Stimulated activated CD4-positive, alpha-beta T cell treated with anti-CD3 and anti-CD28 coated beads, Interleukin-12 subunit alpha, Interleukin-12 subunit beta, amount 100 ng/mL, for 48 hours (primary cell): ENCODE measurements at places on chromosomes 11 and 22.

DNA sequence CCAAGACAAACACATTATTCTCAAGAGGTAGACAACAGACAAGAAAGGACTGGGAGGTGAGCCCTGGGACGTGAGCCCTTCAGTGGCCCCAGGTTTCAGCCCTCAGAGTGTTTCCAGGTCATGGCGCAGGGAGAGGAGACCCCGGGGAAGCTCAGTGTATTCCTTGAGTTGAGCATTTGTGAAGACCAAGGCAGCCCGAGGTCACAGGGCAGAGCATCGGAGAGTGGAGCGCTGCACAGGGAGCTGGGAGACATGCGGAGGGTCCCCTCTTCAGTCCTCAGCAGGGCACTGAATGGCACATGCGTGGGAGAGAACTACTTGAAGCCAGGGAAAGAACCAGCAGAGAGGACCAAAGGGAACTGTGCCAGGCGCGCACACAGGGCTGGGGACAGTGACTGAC lies 11.7 kb downstream of the KRTAP5-6 start:
- no peak for DNase-seq

DNA sequence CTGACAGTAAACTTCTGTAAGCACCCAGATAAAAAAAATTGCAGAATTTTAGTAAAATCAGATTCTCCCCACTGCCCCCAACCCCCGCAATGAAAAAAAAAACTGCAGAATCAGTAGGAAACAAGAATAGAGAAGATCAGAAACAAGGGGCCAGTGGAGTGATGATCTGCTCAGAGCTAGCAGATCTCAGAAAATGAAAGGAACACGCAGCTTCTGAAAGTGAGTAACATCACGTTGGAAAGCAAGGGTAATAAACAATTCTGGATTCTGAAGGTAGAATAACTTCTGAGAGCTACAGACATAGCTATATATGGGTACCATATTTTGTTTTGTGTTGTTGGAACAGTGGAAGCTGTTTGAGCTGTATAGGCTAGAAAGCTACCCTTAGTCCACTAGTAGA lies 23.2 kb downstream of the ACAT1 start:
- no peak for DNase-seq

GRCh38 chr11:197741-198235 lies 4.9 kb downstream of the SCGB1C1 start:
- no peak for DNase-seq

DNA sequence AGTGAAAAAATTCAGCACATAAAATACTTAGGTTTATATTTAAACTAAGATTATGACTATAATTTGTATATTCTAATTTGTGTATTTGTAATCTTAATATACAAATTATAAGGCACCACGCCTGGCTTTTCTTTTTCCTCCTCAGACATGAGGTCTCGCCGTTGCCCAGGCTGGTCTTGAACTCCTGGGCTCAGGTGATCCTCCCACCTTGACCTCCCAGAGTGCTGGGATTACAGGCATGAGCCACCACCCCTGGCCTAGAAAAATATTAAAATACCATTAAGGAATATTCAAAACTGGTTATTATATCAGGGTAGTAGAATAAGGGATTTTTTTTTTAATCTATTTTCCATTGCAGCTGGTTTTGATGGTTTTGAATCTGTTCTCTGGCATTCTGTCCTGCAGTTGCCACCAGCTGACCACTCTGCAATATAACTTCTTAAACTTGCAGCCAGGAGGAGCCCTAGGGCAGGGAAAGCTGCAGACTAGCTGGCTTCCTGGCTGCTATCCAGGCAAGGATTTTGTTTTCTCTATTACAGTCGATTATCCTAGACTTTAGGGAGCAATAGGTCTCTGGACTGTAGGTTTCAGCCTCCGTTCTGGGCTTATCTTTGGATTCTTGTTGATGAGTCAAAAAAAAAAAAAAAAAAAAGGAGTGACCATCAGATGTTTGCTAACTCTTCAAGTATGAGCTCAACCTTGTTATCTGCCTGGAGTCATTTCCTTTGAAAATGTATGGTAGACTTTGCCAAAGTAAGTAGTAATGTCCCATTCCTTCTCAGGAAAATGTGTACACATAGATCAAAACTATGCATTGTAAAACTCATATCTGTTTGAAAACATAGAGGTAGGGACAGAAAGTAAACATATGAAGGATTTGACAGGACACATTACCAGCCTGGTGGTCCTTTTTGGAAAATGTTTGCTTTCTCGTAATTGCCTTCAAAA lies 13.2 kb downstream of the POLA2 start:
- no peak for DNase-seq

- no peak for DNase-seq
Measured at GRCh38 chr11:2612884-2613571, 86.8 kb downstream of the KCNQ1OT1 start.

- DNase-seq = no peak
Measured at GRCh38 chr11:44127130-44127529, 31.7 kb downstream of the EXT2 start.

- no peak for DNase-seq
Measured at GRCh38 chr22:44380756-44381486, 68.2 kb upstream of the SHISAL1 start.
